ENCODE measurements at places on chromosomes 11 and 22.

GRCh38 chr11:701741-702461, 4.1 kb upstream of the EPS8L2 start:
- no peak for DNase-seq

- DNase-seq = no peak
These were observed 23.4 kb upstream of the CLDN5 start for GRCh38 chr22:19547620-19548019.

GRCh38 chr11:10518123-10518522, 22.9 kb downstream of the RNF141 start:
- DNase-seq = no peak

GRCh38 chr11:114284021-114284420, 12.2 kb upstream of the NNMT start:
- no peak for DNase-seq

GRCh38 chr22:25563761-25564319, 635 bp upstream of the GRK3 start:
- DNase-seq = peak; percentile 96

GRCh38 chr11:34926101-34926830, 9.8 kb downstream of the PDHX start:
- DNase-seq = peak; percentile 66

DNA sequence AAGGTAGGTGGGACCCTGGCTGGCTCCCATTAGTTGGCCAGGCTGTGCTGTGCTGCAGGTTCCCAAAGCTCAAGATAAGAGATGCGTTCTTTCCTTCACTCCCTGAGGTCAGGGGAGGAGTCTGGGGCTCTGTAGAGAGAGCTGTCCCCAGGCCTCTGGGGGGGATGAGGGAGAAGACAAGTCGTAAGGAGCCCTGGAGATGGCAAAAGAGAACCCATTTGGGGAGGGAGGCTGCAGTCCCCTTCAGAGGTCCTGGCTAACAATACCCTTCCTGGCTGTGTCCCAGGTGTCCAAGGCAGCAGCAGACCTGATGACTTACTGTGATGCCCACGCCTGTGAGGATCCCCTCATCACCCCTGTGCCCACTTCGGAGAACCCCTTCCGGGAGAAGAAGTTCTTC, 916 bp downstream of the GNG3 start:
- no peak for DNase-seq

- DNase-seq = peak; percentile 21
These were observed 139.6 kb downstream of the TRIM44 start for GRCh38 chr11:35802221-35802620.

DNA sequence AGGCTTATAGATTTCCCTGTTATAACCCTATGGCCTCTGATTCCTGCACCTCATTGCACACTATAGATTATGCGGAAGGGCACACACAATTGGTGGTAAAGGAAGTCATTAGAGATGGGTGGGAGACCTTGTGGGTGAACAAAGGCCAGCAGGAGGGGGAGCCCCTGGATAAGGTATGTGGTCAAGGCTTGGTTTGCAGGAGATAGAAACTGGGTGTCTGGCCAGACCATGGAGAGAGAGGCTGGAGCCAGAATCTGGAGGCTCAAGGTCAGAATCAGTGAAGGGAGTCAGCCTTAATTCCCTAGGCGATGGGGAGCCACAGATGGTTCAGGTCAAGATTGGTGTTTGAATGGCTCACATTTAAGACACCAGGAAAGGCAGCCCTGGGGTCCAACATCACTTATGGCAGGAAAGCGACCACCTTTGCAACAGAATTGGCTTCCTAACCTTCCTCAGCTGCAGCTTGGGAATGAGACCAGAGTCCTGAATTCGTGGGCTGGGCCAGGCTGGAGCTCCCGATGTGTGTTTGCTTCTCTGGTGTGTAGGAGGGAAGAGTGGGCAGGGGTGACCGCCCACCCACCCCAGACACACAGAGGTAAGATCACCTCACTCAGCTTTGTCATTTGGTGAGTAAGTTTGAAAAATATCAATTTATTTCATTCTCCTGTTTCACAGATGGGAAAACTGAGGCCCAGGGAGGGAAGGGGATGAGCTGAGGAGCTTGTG, 22.7 kb upstream of the SCUBE1 start:
- DNase-seq = no peak

DNA sequence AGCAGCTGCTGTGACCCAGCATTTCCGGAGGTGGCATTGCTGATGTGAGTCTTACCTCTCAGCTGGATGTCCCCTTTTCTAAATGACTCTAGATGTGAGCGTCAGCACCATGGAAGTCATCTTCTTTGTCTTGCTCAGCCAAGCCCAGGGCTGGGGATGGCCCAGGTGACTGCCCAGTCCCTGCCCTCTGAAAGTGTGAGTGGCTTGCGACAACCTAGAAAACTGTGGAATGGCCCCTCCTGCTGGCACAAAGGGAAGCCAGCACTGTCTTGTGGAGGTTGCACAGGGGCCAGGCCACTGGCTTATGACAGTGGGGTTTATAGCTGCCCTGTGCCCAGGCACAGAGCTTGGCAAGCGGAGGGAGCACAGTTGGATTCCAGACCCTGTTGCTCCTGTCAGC, 6.2 kb downstream of the TUB start:
- DNase-seq = no peak

DNA sequence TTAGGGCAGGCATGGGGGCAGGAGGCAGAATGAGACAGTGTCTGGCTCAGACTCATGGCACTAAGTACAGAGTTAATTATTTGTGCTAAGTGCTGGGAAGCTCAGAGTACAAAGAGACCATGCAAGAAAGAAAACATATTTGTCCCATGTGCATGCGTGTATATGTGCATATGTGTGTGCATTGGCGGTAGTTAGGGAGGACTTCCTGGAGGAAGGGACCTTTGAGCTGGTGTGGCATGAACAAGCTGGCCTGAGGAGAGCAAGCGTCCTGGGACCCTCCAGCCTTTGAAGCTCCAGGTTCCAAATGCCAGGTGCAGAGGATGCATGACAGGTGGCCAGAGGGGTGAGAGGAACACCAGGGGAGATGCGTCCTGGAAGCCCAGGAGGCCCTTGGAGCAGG, 6.1 kb downstream of the FBLN1 start:
- DNase-seq = no peak

DNA sequence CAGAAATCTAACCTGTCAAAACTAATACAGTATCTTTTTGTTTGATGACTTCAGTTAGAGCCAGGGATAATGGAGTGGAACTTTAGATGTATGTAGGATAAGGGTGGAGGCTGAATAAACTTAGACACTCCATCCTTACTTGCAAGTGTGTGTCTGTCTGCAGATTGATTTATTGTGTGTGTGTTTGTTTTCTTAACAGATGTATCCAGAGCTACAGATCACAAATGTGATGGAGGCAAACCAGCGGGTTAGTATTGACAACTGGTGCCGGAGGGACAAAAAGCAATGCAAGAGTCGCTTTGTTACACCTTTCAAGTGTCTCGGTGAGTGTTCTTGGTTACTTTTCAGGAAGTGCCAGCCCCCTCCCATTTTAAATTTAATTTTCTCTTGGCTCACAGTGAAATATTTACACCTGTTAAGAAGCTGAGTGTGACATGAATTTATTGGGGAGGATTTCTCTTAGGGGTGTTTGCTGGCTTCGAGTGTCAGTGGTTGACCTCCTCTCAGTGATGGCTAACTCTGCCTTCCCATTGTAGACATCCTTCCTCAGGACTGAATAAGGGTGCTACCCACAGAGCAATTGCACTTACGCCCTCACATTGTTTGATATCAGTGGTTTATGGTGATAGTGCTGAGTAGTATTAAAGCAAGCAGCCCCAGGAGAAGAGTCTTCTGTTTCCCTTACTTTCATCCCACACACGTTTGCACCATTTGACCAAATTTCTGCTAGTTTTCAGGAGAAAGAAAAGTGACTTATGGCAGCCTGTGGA, 40.8 kb downstream of the APLP2 start:
- no peak for DNase-seq

DNA sequence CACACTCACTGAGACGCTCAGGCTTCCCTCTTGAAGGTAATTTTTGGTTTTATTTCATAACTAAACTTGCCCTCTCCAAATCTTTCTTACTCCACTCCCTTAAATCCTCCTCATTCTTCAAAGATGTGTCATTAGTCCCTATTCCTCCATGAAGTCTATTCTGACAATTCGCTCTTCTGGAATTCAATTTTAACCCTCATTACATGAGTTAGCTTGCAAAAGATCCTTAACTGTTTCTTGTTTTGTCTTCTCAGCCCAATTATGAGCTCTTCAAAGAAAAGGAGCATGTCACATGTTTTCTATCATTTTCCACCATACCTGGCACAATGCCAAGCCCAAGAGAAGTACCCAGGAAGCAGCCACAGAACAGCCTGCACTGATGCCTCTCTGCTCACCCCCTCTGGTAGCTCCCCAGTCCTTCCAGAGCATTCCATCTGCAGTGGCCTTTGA, 13.0 kb downstream of the GALNT18 start:
- DNase-seq = no peak

DNA sequence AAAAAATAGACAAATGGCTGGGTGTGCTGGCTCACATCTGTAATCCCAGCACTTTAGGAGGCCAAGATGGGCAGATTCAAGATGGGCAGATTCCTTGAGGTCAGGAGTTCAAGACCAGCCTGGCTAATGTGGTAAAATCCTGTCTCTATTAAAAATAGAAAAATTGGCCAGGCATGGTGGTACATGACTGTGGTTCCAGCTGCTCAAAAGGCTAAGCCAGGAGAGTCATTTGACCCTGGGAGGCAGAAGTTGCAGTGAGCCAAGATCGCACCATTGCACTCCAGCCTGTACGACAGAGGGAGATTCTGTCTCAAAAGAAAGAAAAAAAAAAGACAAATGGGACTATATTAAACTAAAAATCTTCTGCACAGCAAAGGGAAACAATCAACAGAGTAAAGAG, 55.4 kb downstream of the USP35 start:
- no peak for DNase-seq

GRCh38 chr11:74434528-74434927, 32.8 kb downstream of the KCNE3 start:
- peak; percentile 57 for DNase-seq

- DNase-seq = no peak
These were observed 64.1 kb downstream of the SLC1A2 start for GRCh38 chr11:35355102-35355749.

DNA sequence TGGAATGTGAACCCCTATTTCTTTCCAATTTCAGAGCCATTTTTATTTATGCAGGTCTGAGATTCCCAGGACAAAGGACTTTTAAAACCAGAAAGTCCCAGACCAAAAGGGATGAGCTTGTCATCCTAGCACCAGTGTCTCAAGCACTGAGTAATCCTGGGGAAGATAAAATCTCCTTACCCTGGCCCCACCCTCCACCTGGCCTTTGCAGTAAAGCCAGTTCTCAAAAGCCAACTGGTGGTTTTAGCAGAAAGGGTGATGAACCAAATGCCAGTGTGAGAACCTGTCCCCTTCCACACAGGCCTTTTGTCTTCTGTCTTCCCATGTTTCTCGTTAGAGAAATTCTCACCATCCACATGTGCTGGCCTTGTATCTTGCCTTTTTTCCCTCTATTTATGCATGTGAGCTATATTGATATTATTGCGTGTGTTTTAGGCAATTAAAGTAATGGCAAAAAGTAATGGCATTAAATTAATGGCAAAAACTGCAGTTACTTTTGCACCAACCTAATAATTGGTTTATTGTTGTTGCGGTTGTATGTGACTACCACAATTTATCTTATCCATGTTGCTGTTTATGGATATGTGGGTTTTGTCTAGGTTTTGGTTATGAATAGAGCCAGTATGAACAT, 191.3 kb downstream of the MYO18B start:
- DNase-seq = no peak

DNA sequence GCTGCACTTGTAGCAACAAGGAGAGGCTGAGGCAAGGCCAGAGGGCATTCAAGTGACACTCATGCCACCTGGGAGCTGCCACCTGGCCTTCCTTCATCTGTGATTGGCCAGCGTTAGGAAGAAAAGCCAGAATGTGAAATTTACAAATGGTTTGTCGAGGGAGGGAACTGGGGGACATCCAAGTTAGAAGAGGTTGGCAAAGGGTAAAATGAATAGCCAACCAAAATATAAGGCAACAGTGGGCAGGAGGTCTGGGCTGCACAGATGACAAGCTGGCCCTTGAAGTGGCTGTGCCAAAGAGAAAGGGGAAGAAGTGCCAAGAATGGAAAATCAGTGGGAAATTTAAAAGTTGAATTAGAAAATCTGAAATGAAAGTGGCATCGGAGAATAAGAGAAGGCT, 221.4 kb downstream of the C11orf91 start:
- no peak for DNase-seq

DNA sequence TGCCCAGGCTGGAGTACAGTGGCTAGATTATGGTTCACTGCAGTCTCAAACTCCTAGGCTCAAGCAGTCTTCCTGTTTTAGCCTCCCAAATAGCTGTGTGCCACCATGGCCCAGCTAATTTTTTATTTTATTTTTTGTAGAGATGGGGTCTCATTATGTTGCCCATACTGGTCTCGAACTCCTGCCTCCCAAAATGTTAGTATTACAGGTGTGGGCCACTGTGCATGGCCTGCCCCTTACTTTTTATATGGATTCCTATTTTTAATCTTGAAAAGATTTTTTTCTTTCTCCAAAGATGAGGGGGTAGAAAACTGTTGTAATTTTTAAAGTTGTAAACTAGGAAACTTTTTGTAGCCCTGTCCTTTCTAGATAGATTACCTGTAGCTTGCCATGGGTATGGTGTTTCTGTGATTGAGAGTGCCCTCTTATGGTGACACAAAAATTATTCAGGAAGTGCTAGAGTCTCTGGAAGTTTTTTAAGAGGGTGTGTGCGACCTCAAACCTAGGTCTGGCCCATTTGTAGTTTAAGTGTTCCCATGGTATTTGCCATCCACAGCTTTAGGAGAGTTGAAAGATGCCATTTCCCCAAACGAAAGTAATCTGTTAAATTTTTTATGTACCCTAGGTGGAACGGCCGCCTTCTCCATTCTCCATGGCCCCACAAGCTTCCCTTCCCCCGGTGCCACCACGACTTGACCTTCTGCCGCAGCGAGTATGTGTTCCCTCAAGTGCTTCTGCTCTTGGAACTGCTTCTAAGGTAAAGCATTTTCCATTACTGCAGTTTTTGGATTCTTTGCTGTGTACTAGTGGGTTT, 32.4 kb downstream of the MCAM start:
- peak; percentile 17 for DNase-seq

DNA sequence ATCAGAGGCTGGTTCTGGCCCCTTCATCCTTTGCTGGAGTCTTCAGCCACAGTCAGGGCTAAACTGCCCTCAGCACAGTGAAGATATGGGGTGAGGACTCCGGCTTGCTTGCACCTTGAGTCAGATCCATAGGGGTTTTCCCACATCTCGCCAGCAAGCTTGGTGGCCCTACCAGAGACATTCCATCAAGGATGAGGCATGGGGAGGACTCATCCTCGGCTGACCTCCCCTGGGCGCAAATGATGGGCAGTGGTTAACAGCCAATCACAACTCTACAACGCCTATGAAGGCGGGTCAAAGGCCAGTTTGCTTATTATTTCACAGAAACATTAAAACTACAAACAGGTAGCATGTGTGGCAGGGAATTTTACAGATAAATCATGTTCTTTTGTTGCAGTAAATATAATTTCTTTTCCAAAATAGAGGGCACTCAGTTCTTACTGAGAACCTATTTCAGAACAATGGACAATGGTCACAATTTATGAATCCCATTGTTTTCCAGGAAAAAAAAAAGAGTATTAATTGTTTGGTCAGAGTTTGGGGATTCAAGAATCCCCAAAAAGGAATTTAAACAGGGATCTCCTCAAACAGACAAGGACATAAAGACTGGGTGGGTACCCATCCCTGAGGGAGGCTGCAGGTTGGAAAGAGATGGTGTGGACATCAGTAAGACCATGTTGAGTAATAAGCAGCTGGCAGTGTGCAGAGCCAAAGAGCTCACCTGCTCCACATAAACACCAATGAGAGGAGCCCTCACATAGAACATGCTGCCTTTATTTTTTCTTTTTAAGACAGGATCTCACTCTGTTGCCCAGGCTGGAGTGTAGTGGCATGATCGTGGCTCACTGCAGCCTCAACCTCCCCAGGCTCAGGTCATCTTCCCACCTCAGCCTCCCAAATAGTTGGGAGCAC, 14.8 kb downstream of the PLAAT3 start:
- no peak for DNase-seq
